ENCODE measurements at places on chromosomes 5 and 9.

DNA sequence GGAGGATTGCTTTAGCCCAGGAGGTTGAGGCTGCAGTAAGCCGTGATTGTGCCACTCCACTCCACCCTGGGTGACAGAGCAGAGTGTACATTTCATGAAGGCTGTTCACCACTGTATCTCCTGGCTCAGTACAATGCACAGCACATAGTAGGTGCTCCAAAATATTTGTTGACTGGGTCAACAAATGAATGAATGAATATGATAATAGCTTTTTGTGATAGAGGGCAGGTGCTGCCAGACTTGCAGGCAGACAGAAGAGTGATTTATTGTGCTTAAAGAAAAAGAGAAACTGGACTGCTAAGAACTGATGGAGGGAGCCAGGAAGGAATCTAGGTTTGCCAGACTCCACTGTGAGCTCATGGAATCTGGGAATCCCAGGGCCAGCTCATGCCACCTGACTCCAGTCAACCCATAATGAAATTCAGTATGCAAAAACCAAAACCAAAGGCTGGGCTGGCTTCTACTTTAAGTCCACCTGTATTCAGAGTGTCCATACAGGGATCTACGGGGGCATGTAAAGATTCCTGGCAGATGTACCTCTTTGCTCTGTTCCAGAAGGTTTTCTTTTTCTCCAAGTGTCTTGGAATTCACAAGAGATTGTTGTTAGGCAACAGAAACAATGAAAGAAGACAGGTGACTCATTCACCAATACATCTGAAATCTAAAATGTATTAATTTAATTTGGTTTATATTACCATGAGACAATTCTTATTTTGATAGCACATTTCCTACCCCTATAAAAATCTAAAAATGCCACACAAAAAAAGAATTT lies 15.5 kb upstream of the CTNNA1 start:
- DNase-seq, result no peak

DNA sequence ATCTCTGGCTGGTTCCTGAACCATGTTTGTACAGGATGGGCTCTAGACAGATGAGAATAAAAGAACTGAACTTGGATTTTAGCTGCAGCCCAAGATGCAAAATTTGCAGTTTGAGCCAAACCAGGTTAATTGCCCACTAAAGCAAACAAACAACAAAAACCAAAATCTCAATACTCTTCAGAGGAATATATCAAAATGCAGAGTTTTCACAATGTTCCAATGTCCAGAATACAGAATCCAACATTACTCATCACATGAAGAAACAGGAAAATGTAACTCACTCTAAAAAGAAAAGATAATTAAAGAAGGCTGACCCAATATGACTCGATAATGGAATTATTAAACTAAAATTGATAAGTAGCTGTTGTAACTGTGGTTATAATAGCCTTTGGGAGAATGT lies 20.4 kb downstream of the FOXI1 start:
- no peak for DNase-seq

DNA sequence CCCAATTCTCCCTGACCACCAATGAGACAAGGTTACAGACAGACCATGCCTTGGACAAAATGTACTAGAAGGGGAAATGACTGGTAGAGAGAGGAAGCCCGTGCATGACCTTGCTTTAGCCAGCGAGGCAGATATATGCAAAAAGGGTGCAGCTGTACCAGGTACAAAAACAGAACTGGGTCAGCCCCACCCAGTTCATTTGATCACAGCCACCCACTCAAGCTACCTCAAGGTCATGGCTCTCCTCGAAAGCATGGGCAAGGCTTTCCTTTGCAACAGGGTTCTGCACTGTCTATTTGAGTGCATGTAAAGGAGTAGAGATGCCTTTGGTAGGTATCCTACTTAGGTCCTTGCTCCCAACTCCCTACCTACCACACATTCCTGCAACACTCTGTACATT lies 33.3 kb downstream of the TLE1 start:
- no peak for DNase-seq

GRCh38 chr9:25850803-25851202 lies 172.6 kb upstream of the TUSC1 start:
- no peak for DNase-seq

- no peak for DNase-seq
Measured at GRCh38 chr9:20925256-20926045, 106.0 kb downstream of the HACD4 start.

- DNase-seq, result peak; percentile 39
Measured at GRCh38 chr9:4303006-4303405, 3.1 kb upstream of the GLIS3 start.

DNA sequence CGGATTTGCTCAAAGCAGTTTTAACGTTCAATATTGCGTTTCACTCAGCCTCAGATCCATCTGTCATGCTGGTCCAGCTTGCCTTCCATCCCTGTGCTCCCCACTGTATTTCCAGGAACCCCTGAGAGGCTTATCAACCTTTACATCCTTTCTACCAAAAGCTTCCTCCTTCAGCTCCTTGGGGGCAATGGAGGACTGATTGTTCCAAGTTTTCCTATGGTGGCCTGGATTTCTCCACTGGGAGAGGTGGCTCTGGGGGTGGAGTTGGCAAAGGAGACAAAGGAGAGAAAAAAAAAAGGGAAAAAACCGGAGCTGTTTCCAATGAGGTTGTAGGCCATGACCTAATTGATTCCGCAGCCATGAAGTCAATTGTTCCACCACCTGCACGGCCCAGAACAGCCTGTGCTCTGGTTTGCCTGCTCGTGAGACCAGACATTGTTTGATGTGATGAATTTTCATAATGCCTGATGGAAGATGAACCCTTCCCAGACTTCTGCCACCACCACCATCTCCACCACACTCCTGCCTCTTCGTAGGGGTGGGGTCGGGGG lies 54.1 kb downstream of the ABLIM3 start:
- DNase-seq, result no peak

DNA sequence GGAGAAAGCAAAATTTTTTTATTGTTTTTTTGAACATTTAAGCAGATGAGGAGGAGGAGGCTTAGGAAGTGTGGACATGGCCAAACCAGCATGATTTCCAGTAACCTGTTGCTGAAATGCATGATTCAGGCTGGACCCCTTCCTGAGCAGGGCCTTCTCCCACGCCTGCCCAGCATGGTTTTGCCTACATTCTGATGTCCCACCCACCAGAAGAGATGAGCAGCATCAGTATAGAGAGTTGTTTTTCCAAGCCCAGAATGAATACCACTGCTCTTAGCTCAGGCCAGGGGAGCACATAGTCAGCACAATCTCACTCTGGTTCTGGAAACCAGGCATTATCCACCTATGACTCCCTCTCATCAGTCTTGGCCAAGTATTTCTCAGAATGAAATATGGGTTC lies 90.1 kb downstream of the PAPPA start:
- DNase-seq, result no peak

DNA sequence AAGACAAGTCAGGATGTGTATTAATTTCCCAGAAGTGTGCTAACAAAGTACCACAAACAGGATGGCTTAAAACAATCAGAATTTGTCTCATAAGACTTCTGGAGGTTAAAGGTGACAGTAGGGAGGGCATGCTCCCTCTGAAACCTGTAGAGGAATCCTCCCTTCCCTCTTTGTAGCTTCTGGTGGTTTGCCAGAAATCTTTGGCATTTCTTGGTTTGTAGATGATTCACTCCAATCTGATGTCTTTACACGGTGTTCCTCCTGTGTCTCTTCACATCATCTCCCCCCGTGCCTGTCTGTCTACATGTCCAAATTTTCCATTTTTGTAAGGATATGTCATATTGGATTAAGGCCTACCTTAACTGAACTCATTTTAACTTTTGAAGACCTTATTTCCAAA lies 471.5 kb downstream of the ZNF608 start:
- DNase-seq, result no peak

GRCh38 chr9:20558566-20559016 lies 63.7 kb downstream of the MLLT3 start:
- DNase-seq, result no peak

- no peak for DNase-seq
Measured at GRCh38 chr5:179301376-179301775, 43.9 kb downstream of the ADAMTS2 start.

Measured in tongue (tissue), 3 donors.